Epithelial cell of umbilical artery (primary cell): ENCODE measurements at places on chromosomes 11 and 22. TPM values are rescaled to one million over a fixed set of nuclear protein-coding genes. Genes with fewer than 3 reads are reported as not detected.

RDX gene
- 68.9 and 137 TPM in 2 replicates for total RNA-seq

OR51B5 gene
- total RNA-seq = not detected in 2 replicates

TLCD5 gene
- 5.5 and 9.3 TPM in 2 replicates for total RNA-seq

EMID1 gene
- not detected in 2 replicates for total RNA-seq

RIMBP3C gene
- total RNA-seq = under 0.01 TPM in 2 replicates

NCF4 gene
- under 0.01 TPM in 1 of 2 replicates, not detected in the other for total RNA-seq

BANF1 gene
- total RNA-seq = 28.6 and 41.9 TPM in 2 replicates
